ENCODE measurements at places on chromosomes 4 and X. TPM values are rescaled to one million over a fixed set of nuclear protein-coding genes. Genes with fewer than 3 reads are reported as not detected.

Gene CT83
- total RNA-seq: 1.1 TPM

Gene LPAR4
- not detected for total RNA-seq

Gene SLC10A4
- total RNA-seq: not detected

Gene NLGN4X
- not detected for total RNA-seq

Gene GRIA3
- 0.24 TPM for total RNA-seq

Gene BEND4
- under 0.01 TPM for total RNA-seq

Gene F9
- total RNA-seq: not detected

Gene SSX1
- total RNA-seq: not detected

Gene CXCL11
- total RNA-seq: 2.2 TPM

Gene TMEM35A
- total RNA-seq: not detected

Gene EREG
- 15.6 TPM for total RNA-seq

Gene SLC6A14
- 6.7 TPM for total RNA-seq

Gene GIMD1
- total RNA-seq: not detected

Gene UGT8
- 2.9 TPM for total RNA-seq

All from tracheal epithelial cell (primary cell).